Thyroid gland (tissue), 4 donors: ENCODE measurements at places on chromosomes 1 and 21. TPM values are rescaled to one million over a fixed set of nuclear protein-coding genes. Genes with fewer than 3 reads are reported as not detected.

GRCh38 chr1:235649368-235650163, at the start of gene GNG4:
TSS of gene GNG4 (minus strand) at chr1:235649784. CDS start at chr1:235583838, 65,946 bp downstream.
- H3K4me3 ChIP-seq = no peak within 1 kb of the TSS
- no peak within 1 kb of the TSS for H3K27ac ChIP-seq
- DNase-seq = peak; percentile 23
- H3K27me3 ChIP-seq = peaks cover 8% of the 10 kb centered on the region
- no peaks in the 10 kb centered on the region for H3K36me3 ChIP-seq
- H3K4me1 ChIP-seq = peaks cover 26% of the 10 kb centered on the region

DNA sequence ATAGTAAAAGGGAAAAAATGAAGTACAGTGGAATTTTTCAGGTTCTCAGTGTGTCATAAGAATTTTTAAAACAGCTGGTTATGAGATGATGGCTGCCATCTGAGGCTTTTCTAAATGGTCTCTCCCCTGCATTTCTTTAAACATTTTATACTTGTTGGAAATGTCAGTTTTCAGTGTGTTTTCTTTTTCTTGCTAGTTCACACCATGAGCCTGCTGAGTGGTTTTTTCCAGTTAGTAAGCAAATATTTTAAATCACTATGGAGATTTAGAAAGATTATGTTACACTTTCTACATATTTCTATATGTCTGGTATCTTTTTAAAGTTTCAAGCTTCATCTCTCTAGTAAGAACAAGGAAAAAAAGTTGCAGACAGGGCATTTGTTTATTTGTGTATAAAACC, 9.6 kb downstream of the RBM15 start:
- H3K4me3 ChIP-seq = no peak overlapping the region
- peaks cover 23% of the 10 kb centered on the region for H3K4me1 ChIP-seq
- no peaks in the 10 kb centered on the region for H3K27me3 ChIP-seq
- DNase-seq = no peak
- no peaks in the 10 kb centered on the region for H3K36me3 ChIP-seq
- no peak overlapping the region for H3K27ac ChIP-seq

GRCh38 chr1:169697755-169698154, 13.7 kb downstream of the SELL start:
- H3K36me3 ChIP-seq = no peaks in the 10 kb centered on the region
- DNase-seq = no peak
- H3K27ac ChIP-seq = no peak overlapping the region
- H3K4me3 ChIP-seq = no peak overlapping the region

GRCh38 chr1:19454265-19455146, 30.8 kb downstream of the CAPZB start:
- peak overlapping the region; percentile 45 for H3K27ac ChIP-seq
- H3K36me3 ChIP-seq = no peaks in the 10 kb centered on the region
- H3K4me3 ChIP-seq = no peak overlapping the region
- DNase-seq = no peak

GRCh38 chr1:74731399-74732052, 1.3 kb downstream of the CRYZ start:
- no peak overlapping the region for H3K4me3 ChIP-seq
- no peak for DNase-seq
- H3K4me1 ChIP-seq = peaks cover 27% of the 10 kb centered on the region
- no peaks in the 10 kb centered on the region for H3K36me3 ChIP-seq
- H3K27me3 ChIP-seq = no peaks in the 10 kb centered on the region

GRCh38 chr1:186605762-186606350, 74.4 kb downstream of the PTGS2 start:
- H3K4me3 ChIP-seq = no peak overlapping the region
- H3K36me3 ChIP-seq = no peaks in the 10 kb centered on the region
- no peaks in the 10 kb centered on the region for H3K27me3 ChIP-seq
- no peaks in the 10 kb centered on the region for H3K4me1 ChIP-seq
- peak; percentile 10 for DNase-seq

The MFSD2A gene
- 60.8 TPM for total RNA-seq

The FAM167B gene
- total RNA-seq = 5.6 TPM
